Ovary (tissue), 10 donors: ENCODE measurements at places on chromosomes 7 and 10. TPM values are rescaled to one million over a fixed set of nuclear protein-coding genes. Genes with fewer than 3 reads are reported as not detected.

DNA sequence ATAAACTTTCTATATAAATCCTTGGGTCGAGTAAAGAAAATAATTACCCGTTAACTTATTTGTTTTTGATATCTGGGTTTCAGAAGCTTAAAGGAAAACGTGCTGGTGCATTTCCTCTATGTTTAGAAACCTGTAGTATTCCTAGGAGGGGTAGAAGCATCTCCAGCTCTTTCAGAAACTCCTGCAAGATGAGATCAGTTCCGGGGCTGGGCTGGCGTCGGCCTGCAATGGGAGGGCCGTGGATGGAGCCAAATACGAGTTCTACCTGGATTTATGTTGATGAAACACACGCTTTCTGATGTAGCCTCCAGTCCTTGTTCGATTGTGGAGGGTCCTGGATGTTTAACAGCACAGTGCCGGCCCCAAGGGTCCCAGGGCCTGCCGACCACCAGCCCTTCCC lies 35.8 kb upstream of the DIP2C start:
- no peak overlapping the region for H3K27ac ChIP-seq
- H3K4me3 ChIP-seq: no peak overlapping the region
- H3K36me3 ChIP-seq: no peaks in the 10 kb centered on the region
- no peaks in the 10 kb centered on the region for H3K4me1 ChIP-seq

GRCh38 chr7:82373926-82374635 lies 69.5 kb downstream of the CACNA2D1 start:
- H3K27me3 ChIP-seq: no peaks in the 10 kb centered on the region
- no peak overlapping the region for H3K27ac ChIP-seq
- no peaks in the 10 kb centered on the region for H3K4me1 ChIP-seq
- H3K4me3 ChIP-seq: no peak overlapping the region
- DNase-seq: no peak

DNA sequence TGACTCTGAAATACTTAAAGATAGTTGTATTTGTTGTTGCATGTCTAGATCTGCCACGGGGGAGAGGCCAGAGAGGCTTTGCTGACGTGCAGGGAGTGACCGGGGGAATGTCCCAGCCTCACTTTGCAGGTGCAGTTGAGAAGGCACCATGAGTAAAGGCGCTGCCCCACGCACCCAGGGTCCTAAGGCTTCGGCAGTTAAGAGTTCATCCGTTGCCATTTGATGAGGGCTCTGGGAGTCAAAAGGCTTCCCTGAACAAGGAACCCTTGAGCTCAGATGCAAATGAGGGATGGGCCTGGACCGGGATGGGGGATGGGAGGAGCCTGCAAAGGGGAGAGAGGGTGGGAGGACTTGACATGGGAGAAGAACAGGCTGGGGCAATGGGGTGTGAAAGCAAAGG lies 20.4 kb downstream of the PPP2R2D start:
- H3K4me3 ChIP-seq: no peak overlapping the region
- H3K27ac ChIP-seq: peak overlapping the region; percentile 17
- no peak for DNase-seq
- H3K27me3 ChIP-seq: no peaks in the 10 kb centered on the region
- H3K36me3 ChIP-seq: no peaks in the 10 kb centered on the region

GRCh38 chr7:106216923-106217542 lies 67.8 kb downstream of the NAMPT start:
- H3K4me1 ChIP-seq: peaks cover 6% of the 10 kb centered on the region
- H3K27ac ChIP-seq: no peak overlapping the region
- H3K27me3 ChIP-seq: no peaks in the 10 kb centered on the region
- no peaks in the 10 kb centered on the region for H3K36me3 ChIP-seq
- peak; percentile 75 for DNase-seq

- no peak overlapping the region for H3K4me3 ChIP-seq
- DNase-seq: no peak
- H3K27me3 ChIP-seq: no peaks in the 10 kb centered on the region
- H3K27ac ChIP-seq: no peak overlapping the region
- no peaks in the 10 kb centered on the region for H3K36me3 ChIP-seq
- no peaks in the 10 kb centered on the region for H3K4me1 ChIP-seq
Measured at GRCh38 chr10:103932271-103932670, 14.3 kb upstream of the STN1 start.

DNA sequence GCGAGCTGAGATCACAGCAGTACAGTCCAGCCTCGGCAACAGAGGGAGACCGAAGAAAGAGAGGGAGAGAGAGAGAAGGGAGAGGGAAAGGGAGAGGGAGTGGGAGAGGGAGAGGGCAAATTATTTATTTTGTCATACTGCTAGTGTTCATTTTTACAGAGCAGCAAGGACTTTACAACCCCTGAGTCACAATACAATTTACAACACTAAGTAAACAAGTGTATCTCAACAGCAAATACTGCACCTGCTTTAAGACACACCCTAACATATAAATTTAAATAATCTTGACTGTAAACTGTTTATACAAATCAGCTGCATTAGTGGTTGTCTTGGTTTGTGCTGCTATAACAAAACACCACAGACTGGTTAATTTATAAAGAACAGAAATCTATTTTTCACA lies 27.2 kb downstream of the HTR5A start:
- no peak for DNase-seq
- H3K36me3 ChIP-seq: no peaks in the 10 kb centered on the region
- no peaks in the 10 kb centered on the region for H3K4me1 ChIP-seq
- H3K27ac ChIP-seq: no peak overlapping the region

- no peak overlapping the region for H3K27ac ChIP-seq
- peaks cover 2% of the 10 kb centered on the region for H3K4me1 ChIP-seq
- no peak overlapping the region for H3K4me3 ChIP-seq
Measured at GRCh38 chr10:79454259-79454658, 8.8 kb upstream of the ZCCHC24 start.

DNA sequence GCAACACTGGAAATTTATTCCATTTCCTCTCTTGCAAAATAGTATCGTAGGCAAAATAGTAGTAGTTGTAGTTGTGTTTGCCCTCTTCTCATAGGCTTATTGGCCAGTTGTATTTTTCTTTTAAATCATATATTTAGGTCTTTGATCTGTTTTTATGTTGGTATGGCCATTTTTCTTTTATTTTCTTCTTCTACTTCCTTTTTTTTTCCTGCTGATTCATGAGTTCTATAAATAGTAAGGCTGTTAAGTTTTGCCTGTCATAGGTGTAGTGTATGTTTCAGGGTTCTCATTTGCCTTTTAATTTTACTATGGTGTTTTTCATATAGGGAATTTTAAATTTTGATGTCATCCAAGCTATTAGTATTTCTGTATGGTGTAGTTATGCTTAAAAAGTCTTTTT lies 25.4 kb upstream of the MRC1 start:
- H3K4me1 ChIP-seq: no peaks in the 10 kb centered on the region
- no peaks in the 10 kb centered on the region for H3K36me3 ChIP-seq
- H3K4me3 ChIP-seq: no peak overlapping the region
- no peak overlapping the region for H3K27ac ChIP-seq
- DNase-seq: no peak

- no peaks in the 10 kb centered on the region for H3K27me3 ChIP-seq
- no peak overlapping the region for H3K4me3 ChIP-seq
- H3K36me3 ChIP-seq: no peaks in the 10 kb centered on the region
Measured at GRCh38 chr10:34049887-34050286, 715.4 kb upstream of the NRP1 start.

DNA sequence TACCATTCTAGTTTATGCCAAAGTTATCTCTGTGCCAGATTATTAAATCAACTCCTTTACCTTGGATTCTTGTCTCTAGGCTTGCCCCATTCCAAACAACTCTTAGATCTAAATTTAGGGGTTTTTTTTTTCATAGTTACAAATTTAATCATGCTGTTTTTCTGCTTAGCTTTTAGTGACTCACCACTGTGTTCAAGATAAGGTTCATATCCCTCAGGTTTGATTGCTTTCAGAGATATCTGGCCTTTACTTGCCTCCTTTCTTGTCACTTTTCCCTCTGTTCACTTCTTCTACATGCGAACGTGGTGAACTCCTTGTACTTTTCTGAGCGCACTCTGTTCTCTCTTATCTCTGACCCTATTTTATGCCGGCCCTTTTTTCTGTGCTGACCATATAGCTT lies 78.2 kb downstream of the VPS50 start:
- no peaks in the 10 kb centered on the region for H3K36me3 ChIP-seq
- no peaks in the 10 kb centered on the region for H3K4me1 ChIP-seq
- no peak overlapping the region for H3K27ac ChIP-seq
- H3K4me3 ChIP-seq: no peak overlapping the region
- H3K27me3 ChIP-seq: no peaks in the 10 kb centered on the region

- no peaks in the 10 kb centered on the region for H3K36me3 ChIP-seq
- no peak overlapping the region for H3K27ac ChIP-seq
- DNase-seq: no peak
- no peaks in the 10 kb centered on the region for H3K27me3 ChIP-seq
Measured at GRCh38 chr7:20089431-20089830, 127.8 kb downstream of the MACC1 start.

GRCh38 chr10:132908621-132909295 lies 33.6 kb downstream of the CFAP46 start:
- no peak overlapping the region for H3K27ac ChIP-seq
- H3K4me3 ChIP-seq: no peak overlapping the region
- no peaks in the 10 kb centered on the region for H3K36me3 ChIP-seq
- peak; percentile 13 for DNase-seq
- no peaks in the 10 kb centered on the region for H3K4me1 ChIP-seq
- H3K27me3 ChIP-seq: no peaks in the 10 kb centered on the region

DNA sequence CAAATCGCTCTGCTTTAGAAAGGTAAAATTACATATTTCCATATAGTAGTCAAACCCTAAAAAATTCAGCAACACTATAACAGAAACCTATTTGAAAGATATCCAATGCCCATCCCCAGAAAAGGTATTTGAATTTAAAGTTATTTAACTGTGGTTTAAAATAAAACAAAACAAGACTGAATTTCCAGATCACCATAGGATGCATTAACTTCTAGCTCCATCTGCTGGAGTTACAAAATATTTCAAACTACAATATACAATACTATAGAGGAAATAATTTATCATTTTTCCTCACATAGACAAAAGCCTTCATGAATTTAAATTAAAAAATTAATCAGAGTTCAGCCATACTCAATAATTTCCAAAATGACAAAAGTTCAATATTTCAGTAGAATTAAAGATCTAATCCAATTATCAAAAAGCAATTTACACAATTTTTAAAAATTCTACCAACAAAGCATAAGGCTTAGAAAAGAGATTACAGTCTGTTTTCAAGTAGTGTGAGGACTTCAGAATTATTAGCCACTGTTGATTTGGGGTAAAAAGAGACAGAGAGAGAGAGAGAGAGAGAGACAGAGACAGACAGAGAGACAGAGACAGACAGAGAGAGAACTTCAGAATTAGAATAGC lies 75.9 kb downstream of the LMBR1 start:
- no peaks in the 10 kb centered on the region for H3K4me1 ChIP-seq
- H3K27me3 ChIP-seq: no peaks in the 10 kb centered on the region
- no peaks in the 10 kb centered on the region for H3K36me3 ChIP-seq
- no peak overlapping the region for H3K4me3 ChIP-seq
- H3K27ac ChIP-seq: no peak overlapping the region
- DNase-seq: no peak

- DNase-seq: no peak
- no peak overlapping the region for H3K27ac ChIP-seq
- H3K4me1 ChIP-seq: no peaks in the 10 kb centered on the region
- H3K27me3 ChIP-seq: no peaks in the 10 kb centered on the region
Measured at GRCh38 chr10:91665842-91666241, 33.0 kb upstream of the PPP1R3C start.

DNA sequence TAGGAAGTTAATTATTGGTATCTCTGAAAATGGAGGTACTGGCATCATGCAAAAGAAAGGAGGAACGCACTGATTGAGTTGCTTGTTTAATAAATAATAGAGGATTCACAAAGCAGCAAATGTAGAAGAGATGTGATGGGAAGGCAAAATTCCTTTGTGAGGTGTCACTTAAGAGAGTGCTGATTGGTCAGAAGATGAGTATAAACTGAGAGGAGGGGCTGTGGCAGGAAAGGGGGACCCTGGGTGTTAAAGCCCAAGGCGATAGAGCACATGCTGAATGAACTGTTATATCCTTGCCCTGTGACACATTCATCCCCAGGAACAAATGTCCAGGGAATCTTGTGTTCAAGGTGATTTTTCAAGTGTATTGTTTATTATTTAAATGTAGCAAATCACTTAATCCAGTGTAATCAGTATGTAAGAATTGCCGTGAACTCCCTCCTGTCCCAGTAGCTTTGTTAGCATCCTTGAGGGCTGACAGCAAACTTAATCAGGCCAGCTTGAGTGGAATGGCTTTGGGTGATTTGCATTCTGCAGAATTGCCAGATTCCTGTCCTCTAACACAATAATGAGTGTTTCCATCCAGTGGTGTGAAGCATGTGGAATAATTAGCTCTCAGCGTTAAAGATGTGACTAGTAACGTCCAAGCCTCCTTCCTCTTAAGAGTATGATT lies 111.9 kb downstream of the CHN2 start:
- no peak overlapping the region for H3K27ac ChIP-seq
- no peak for DNase-seq

DNA sequence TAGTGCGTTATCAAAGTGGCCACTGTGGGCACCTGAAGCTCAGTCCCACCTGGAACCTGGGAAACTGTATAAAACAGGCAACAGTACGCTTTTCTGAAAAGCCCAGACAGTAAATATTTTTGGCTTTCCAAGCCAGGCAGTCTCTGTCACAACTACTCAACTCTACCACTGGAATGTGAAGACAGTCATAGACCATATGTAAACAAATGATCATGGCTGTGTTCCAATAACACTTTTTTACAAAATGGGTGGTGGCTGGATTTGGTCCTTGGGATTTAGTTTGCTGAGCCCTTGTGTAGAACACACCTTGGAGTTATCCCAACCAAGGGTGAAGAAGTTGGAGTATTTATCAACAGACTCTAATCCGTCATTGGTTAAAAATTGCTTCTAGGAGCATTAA lies 259.9 kb downstream of the SKIDA1 start:
- DNase-seq: no peak
- H3K4me1 ChIP-seq: no peaks in the 10 kb centered on the region
- no peak overlapping the region for H3K4me3 ChIP-seq
- H3K36me3 ChIP-seq: no peaks in the 10 kb centered on the region

GRCh38 chr7:26673271-26673670 lies 191.1 kb downstream of the SKAP2 start:
- no peak overlapping the region for H3K27ac ChIP-seq
- no peaks in the 10 kb centered on the region for H3K27me3 ChIP-seq
- H3K36me3 ChIP-seq: no peaks in the 10 kb centered on the region
- no peaks in the 10 kb centered on the region for H3K4me1 ChIP-seq
- no peak overlapping the region for H3K4me3 ChIP-seq

GRCh38 chr7:132654150-132654549 lies 77.9 kb upstream of the PLXNA4 start:
- H3K27ac ChIP-seq: no peak overlapping the region
- H3K36me3 ChIP-seq: no peaks in the 10 kb centered on the region
- no peak overlapping the region for H3K4me3 ChIP-seq

GRCh38 chr10:132077091-132077490 lies 11.3 kb downstream of the JAKMIP3 start:
- no peak overlapping the region for H3K4me3 ChIP-seq
- no peaks in the 10 kb centered on the region for H3K4me1 ChIP-seq
- DNase-seq: no peak

SPDYE9 gene
- total RNA-seq: not detected

SLC18A3 gene
- total RNA-seq: not detected

SPACDR gene
- 3.0 TPM for total RNA-seq

KCP gene
- total RNA-seq: 0.15 TPM

POM121 gene
- 34.4 TPM for total RNA-seq

TMEM273 gene
- total RNA-seq: 5.0 TPM

LEP gene
- total RNA-seq: not detected

NPFFR1 gene
- total RNA-seq: 0.20 TPM

GNAT3 gene
- not detected for total RNA-seq

SFTPD gene
- total RNA-seq: 1.2 TPM

OPN1SW gene
- total RNA-seq: not detected
